ENCODE measurements at places on chromosomes 2 and 18. TPM values are rescaled to one million over a fixed set of nuclear protein-coding genes. Genes with fewer than 3 reads are reported as not detected.

The SULT1C4 gene
- total RNA-seq: not detected

The MARCHF4 gene
- total RNA-seq: 25.5 TPM

The NR4A2 gene
- 1.7 TPM for total RNA-seq

The GAD1 gene
- total RNA-seq: 0.39 TPM

The ANKRD62 gene
- total RNA-seq: not detected

The PPP1R1C gene
- total RNA-seq: 0.86 TPM

The KDM3A gene
- 22.5 TPM for total RNA-seq

The RBM44 gene
- 0.30 TPM for total RNA-seq

The PDCD1 gene
- total RNA-seq: 0.12 TPM

The PTPRN gene
- total RNA-seq: 1.0 TPM

The MBOAT2 gene
- total RNA-seq: 61.1 TPM

The LGALSL gene
- total RNA-seq: 12.3 TPM

The DES gene
- 0.29 TPM for total RNA-seq

The AMER3 gene
- not detected for total RNA-seq

The TNS1 gene
- total RNA-seq: 17.5 TPM

The RAX gene
- not detected for total RNA-seq

The RRM2 gene
- total RNA-seq: 262 TPM

The REV1 gene
- 9.3 TPM for total RNA-seq

Measured in A549 treated with Hydrocortisone at 1 μM for 4 hours (cell line).